Activated naive CD4-positive, alpha-beta T cell (primary cell): ENCODE measurements at places on chromosomes 7 and 10.

DNA sequence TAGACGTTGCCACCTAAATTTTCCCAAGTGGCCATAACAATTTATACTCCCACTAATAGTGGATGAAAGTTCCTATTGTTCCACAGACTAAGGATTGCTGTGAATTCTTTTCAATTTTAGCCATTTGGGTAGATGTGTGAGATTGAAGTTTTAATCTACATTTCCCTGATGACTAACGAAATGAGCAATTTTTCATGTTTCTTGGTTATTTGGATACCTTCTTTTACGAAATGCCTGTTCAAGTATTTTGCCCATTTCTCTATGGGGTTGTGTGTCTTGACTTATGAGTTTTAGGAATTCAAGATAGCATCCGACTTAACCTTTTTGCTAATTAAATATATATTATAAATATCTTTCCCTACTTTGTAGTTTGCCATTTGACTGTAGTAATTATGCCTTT is 16.4 kb upstream of the PRKG1 start:
- DNase-seq, result no peak

DNA sequence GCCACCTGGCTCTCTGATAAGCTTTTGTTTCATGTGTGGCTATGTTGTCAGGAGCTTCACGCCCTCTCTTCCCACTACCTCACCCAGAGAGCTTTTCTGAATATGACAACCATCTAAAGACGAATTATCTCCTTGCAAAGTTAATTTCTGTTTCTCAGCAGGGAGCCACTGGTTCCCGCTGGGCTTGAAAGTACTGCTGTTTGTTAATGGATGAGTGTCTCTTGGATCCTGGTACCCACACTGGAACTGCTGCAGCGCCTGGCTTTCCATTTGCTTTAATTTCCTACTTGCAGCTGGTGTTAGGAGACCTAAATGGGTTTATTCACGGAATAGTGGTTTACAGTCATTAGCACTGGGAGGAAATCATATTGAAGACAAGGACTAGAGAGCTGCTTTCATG is 267.9 kb upstream of the LRGUK start:
- DNase-seq, result no peak

GRCh38 chr7:131329176-131329570 is 1.5 kb downstream of the MKLN1 start:
- no peak for DNase-seq

GRCh38 chr7:91847231-91847630 is 33.3 kb downstream of the MTERF1 start:
- DNase-seq, result no peak

- no peak for DNase-seq
Observed at GRCh38 chr10:118712930-118713634, 41.7 kb downstream of the CACUL1 start.

- no peak for DNase-seq
Observed at GRCh38 chr7:17663061-17663675, 277.1 kb downstream of the SNX13 start.

DNA sequence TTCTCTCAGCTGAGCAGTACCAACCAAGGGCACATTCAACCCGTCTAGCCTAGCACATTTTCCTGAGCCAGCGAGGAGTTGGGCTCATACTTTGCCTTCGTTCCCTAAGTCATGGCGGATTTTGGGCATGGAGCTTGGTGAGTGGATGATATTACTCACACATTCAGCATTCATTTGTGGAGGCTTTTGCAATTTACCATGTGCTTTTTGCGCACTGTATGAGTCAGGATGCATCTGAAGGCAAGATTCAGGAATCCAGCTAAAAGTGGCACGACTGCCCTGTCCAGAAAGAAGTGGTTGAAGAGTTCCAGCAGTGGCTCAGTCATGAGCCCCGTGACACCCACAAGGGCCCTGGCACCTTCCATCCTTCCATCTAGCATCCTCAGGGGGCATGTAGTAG is 24.2 kb upstream of the MGMT start:
- no peak for DNase-seq

GRCh38 chr10:22655312-22655981 is 58.9 kb downstream of the PIP4K2A start:
- DNase-seq, result no peak

GRCh38 chr7:54416678-54417077 is 125.5 kb upstream of the VSTM2A start:
- no peak for DNase-seq

DNA sequence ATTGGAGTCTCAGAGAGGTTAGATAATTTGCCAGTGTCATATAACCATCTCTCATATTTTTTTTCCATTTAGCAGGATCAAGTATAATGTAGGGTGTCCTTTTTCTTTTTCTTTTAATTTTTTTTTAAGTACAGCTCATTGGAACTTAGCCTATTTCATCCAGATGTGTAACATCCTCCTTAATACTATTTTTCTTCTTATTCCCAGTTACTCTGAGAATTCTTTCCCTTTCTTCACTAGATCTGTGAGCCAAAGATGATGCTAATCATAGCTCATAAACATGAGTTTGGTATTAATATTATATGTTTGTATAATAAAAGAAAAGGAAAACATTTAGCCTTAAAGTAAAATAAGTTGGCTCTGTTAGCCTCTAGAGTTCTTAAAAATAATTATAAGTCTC is 32.8 kb downstream of the PPP1R9A start:
- no peak for DNase-seq

- DNase-seq, result no peak
Observed at GRCh38 chr7:17060051-17060450, 178.3 kb upstream of the AGR3 start.

- DNase-seq, result peak; percentile 2
Observed at GRCh38 chr7:82677493-82677892, 233.9 kb upstream of the CACNA2D1 start.

DNA sequence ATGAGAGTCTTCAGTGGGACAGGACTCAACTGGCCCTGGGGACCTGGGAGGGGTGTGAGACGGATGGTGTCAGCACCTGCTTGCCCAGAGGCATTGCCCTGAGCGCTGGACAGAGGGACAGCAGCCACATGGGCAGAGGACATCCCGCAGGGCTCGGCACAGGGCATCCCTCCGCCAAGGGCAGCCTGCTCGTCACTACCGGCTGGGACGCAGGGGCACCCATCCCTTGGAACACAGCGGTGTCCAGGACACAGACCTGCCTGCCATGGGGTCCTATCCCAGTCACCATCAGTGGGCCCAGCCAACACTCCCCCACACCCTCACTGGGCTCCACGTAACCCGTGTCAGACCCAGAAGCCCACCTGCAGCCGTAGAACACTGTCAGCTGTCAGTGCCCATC is 109.3 kb downstream of the LARP4B start:
- DNase-seq, result no peak

- no peak for DNase-seq
Observed at GRCh38 chr7:103751311-103751880, 238.1 kb downstream of the RELN start.

GRCh38 chr10:45255706-45256105 is 59.7 kb downstream of the OR13A1 start:
- DNase-seq, result no peak

DNA sequence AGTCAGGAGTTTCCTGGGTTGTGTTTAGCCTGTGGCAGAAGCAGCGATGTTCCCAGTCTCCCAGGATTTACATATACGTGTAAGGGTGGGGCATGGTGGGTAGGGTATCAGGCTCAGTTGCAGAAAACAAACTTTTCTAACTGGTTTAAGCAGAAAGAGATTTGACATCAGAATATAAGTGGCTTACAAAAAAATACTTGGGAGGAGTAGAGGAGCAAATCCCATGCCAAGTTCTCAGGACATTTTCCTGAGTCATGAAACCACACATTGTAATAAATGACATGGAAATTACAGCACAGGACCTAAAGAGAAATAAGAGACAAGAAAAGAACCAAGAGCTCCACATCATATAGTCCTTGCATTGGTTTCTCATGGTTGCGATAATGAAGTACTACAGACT is 26.2 kb upstream of the FRMD4A start:
- DNase-seq, result no peak

GRCh38 chr10:90816466-90816865 is 41.4 kb downstream of the HTR7 start:
- DNase-seq, result no peak

DNA sequence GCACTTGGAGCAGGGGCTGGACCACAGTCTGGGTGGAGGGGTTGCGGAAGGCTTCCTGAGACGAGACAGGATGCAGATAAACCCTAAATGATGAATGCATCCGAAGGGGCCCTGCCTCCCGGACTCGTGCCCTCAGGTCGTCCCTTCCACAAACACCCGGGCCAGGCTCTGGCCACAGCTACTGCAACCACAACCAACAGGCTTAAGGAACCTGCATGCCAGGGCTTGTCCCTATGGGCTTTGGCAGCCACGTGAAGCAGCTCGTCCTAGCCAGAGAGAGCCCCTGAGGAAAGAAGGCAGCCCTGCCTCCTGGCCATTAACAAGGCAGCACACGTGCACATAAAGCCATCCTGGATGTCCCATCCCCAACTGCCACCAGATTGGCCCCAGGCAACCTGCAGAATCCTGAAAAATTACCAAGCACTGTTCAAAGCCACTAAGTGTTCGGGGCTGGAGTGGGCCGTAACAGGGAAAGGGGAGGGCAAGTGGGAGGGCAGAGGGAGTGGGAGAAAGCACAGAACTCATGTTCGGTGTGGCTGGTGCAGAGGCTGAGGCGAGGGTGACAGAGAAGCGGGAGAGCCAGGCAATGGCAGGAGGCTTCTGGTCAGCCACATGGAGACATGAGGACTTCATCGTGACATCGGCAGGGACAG is 62.7 kb downstream of the MAD1L1 start:
- DNase-seq, result no peak

GRCh38 chr7:131244259-131244852 is 83.3 kb upstream of the MKLN1 start:
- DNase-seq, result no peak

DNA sequence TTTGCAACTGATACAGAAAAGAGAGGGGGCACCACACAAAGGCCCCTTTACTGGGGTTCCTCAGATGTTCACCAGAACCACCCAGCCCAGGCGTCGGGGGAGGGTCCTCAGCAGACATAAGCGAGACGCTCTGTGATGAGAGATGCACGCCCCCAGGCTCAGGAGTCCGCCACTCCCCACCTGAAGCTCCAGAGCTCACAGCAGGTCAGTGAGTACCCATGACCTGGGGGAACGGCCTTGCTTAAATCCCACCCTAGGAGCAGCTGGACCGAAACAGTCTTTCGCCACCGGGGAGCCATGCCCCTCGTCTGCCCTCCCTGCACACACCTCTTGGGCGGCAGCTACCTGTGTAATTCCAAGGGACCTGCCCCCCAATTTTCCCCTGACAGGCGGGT is 2.8 kb downstream of the CRYGN start:
- DNase-seq, result no peak

DNA sequence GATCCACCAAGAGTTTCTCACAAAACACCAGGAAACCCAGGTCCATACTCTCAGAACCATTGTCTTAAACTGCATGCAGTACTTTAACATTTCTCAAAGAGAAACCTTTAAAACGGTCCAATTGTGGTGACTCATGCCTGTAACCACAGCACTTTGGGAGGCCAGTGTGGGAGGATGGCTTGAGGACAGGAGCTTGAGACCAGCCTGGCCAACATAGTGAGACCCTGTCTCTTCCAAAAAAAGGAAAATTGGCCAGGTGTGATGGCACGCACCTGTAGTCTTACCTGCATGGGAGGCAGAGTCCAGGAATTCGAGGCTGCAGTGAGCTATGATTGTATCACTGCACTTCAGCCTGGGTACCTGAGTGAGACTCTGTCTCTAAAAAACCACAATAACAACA is 97.5 kb upstream of the OIT3 start:
- no peak for DNase-seq

DNA sequence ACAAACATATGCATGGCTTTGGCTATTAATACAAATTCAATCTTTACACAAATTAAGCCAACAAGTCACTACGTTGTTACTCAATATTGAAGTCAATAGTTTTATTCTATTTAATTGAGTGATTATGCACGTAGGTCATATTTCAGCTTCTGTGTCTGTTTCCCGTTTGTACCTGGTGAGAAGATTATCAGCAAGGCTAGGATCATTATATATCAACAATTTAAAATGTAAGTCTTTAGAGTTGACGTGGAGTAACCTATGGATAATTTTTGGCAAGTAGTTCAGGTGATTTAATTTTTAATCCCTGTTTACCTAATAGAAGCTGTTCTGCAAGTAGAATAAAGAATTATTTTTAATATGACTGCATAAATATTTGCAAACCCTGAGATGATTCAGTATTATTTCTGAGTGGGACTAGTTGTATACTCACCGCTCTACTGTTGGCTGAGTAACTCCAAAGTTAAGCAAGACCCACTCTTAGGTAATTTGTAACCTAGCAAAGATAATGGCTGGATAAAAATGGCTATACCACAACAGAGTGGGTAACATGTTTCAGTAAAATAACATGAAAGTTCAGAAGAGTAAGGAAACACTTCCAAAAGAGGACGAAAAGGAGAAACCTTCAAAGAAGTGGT is 161.0 kb downstream of the HGF start:
- no peak for DNase-seq

DNA sequence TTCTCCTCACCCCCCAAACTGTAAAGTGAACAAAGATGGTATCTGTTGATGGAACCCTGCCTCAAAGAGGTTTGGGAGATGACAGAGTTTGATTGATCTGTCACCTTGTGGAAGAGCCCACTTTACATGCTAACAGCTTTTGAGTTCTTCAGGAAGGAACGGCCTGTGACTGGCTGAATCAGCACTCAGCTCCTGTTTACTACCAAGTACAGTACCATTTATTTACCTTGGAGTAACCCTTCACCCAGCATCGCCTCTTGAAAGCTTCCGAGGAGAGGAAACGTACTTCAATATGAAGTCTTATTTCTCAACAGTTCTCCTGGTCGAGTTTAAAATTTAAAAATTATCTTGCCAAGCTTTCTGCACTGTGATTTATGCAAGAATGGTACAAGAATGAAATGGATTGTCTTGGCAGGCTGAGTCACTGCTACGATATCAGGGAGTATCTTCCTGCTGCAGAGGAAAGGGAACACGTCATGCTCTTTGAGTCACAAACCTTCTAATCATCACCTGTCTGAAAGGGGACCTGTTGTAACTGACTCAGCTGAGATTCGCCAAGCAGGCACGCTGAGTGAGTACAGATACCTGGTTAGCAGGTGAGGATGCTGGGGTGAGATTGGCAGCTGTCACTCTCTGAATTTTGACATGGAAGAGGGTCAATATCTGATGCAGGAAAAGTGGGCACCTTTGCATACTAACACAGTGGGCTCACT is 30.1 kb downstream of the KLF6 start:
- DNase-seq, result no peak

DNA sequence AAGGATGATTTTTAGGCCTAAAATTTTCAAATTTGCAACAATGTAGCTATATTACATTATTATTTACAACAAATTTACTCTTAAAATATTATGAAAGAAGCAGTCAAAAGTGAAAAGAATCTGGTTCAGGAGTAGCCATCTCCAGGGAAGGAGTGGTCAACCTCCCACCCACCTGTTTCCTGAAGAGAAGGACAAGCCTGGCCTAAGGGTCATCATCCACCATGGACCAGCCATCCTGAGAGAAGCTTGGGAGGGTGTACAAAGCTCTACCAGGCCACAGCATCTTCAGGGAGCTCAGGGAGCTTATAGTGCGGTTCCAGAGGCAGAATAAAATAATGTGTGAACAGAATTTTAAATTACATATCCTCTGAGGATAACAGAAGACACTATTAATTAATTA is 38.1 kb downstream of the COL1A2 start:
- DNase-seq, result no peak

GRCh38 chr7:13822678-13823077 is 166.8 kb downstream of the ETV1 start:
- DNase-seq, result no peak

GRCh38 chr10:33129141-33129995 is 171.3 kb upstream of the ITGB1 start:
- no peak for DNase-seq

- no peak for DNase-seq
Observed at GRCh38 chr10:76185471-76186301, 754.3 kb downstream of the LRMDA start.

GRCh38 chr7:159175792-159176191 is 31.1 kb upstream of the VIPR2 start:
- no peak for DNase-seq
